Heart right ventricle (tissue), 16 donors: ENCODE measurements at places on chromosomes 1 and 21. TPM values are rescaled to one million over a fixed set of nuclear protein-coding genes. Genes with fewer than 3 reads are reported as not detected.

- no peak for DNase-seq
Observed at GRCh38 chr1:197920067-197920396, 2.9 kb downstream of the LHX9 start.

GRCh38 chr21:44434568-44434925 is 20.8 kb upstream of the LRRC3 start:
- DNase-seq: no peak

GRCh38 chr1:24567792-24568388 is 12.0 kb downstream of the NCMAP start:
- no peak for DNase-seq

GRCh38 chr1:153769221-153769620 is 6.0 kb upstream of the SLC27A3 start:
- no peak for DNase-seq

DNA sequence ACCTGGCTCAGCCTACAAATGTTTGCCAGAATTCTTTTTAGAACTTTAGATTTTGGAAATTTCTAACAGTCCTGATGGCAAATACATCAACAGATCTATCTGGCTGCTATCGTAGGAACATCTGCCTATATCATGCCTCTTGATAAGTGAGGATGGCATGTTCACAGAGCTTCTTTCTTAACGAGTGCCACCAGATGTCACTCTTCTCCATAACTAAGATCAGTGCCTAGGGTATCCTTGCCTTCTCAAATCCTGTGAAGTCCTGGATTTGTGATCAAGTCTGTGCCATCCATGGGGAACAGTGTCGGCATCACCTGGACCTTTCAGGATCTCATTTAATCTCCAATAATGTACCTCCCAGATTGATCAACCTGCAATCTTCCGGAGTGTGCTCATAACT is 36.5 kb upstream of the CD5L start:
- no peak for DNase-seq

GRCh38 chr1:209861242-209861641 is 33.5 kb downstream of the UTP25 start:
- DNase-seq: no peak

DNA sequence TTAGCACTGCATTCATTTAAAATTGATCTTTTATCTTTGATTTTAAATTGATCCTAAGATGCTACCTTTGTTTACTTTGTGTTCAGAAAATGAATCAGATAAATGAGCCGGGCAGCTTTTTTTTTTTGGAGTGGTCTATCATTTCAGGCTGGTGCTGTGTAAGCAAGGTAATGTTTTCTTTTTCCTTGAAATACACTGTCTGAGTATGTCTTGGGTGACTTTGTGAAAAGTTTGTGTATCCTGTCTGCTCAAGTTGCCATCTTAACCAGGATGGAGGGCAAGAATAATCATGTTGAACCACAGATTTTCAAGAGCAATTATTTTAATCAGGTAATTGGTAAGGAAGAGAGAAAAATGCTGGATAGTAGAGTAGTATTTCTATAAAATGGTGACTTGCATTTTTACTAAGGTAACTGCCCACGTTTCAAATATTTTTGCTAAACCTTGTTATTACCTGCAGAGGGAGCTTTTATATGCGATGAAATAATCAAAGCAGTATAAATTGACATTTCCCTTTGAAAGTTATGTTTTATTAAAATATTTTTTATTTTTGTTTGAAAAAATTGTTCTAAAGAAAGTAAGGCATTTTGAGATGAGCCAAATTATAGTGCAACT is 11.1 kb downstream of the ADGRL2 start:
- no peak for DNase-seq

The VHLL gene
- not detected for total RNA-seq

The CLIC6 gene
- 0.25 TPM for total RNA-seq

The ATP1A1 gene
- 157 TPM for total RNA-seq

The ANGPTL7 gene
- total RNA-seq: 0.73 TPM
